ENCODE measurements at places on chromosomes 4 and X.
A peak's percentile ranks its signal among the peaks of the same experiment; 100 is the strongest.

DNA sequence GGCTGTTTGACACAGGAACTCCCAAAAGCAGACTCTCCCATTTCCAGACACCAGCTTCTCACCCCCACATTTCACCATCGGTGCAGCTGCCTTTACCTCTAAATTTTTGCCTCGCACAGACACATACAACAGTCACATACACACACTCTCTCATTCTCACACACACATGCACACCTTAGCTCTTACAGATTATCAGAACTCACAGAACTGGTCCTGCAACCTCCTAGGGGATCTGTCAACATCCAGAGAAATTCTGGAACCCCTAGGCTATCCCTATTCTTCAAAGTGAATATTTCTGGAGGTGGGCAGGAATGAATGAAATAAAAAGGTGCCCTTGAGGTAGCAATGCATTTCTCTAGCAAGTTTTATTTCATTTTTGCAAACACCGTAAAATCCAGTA is 4.1 kb downstream of the HS6ST2 start:
- DNase-seq = no peak

DNA sequence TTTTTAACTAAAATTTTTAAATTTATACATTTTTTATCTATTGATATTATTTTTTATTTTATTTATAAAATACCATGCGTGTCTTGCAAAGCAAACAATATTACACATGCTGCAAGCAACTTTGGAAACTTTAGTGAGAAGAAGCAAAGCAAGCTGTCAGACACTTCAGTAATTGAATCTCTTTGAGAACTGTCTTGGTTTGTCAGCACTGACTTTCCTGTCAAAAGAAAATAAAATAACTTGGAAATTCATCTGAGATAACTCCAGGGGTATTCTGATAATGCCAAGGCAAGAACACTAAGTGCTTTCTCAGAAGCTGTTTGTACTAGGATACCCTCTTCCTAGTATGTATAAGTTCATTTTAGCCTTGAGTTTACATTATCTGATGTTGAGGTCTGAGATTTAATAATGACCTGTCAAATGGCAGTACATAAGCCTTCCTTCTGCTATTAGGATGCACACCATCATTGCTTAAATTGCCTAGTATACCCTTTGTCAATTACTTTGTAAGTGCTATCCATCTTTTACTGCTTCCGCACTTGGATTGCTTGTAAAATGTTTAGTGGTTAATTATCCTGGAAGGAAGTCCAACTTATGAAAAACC is 624.2 kb upstream of the AGA start:
- DNase-seq = no peak

GRCh38 chr4:55080174-55080865 is 45.1 kb downstream of the KDR start:
- no peak for DNase-seq

GRCh38 chr4:17511950-17512795 is at the start of gene QDPR:
QDPR (minus strand) TSS chr4:17512090; CDS start chr4:17512054, 36 bp downstream.
- DNase-seq = peak; percentile 33

- DNase-seq = no peak
Observed at GRCh38 chrX:81208916-81209315, 7.0 kb downstream of the SH3BGRL start.

DNA sequence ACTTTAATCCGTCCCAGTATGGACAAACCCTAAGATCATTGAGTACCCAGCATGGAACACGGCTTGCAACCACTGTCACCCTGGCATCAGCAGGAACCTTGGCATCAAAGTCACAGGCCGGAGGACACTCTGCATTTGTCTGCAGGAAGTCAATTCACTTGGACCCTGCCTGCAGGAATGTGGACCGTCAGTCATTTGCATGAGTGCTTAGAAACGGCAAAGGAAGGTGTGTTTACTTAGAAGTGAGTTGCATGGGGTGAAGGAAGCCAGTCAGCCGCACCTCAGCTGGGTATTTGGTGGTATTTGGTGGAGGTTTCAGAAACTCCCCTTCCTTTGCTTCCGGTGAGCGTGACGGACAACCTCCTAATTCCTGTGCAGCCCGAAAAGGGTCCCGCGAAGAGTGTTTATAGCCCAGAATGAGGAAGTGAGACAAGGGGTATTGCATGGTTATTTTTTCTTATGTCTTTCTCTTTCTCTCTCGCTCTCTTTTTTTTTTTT is 15.5 kb downstream of the P2RY8 start:
- no peak for DNase-seq

DNA sequence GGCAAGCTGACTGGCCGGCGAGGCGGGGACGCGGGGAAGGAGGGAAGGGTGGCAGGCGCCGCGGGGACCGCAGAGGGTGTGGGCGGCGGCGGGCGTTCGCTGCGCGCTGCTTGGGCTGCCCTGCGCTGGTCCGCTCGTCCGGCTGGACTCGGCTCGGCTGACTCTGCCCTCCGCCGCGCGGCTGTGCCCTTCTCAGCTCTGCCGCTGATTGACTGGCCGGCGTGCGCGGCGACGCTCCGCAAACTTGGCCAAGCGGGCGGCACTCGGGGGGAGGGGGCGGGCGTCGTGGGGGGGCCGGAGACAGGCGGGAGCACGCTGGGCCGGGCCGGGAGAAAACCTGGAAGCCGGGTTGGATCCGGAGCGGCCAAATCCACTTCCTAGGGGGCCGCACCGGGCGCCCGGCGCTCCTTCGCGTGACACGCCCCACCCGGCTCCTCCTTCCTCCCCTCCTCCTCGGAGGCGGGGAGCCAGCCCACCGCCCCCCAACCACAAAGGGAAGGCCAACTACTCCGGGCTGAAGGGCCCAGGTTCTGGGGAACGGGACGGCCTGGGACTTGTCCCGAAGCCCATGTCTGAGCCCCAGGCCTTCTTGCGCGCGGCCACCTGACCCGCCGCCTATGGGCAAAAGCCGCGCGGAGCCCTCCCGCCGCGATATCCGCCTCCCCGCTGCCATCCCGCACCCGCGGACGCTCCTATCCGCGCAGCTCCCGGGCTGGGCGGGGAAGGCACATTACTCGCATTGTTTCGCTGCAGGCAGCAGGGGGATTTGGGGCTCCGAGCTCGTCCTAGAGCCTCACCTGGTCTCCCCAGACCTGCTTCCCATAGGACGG is at the start of gene GPC4:
Gene GPC4, minus strand, starts transcription at position 214 of the 830 bp plus-strand sequence. CDS start 524 bp downstream, outside the sequence.
- DNase-seq = no peak

DNA sequence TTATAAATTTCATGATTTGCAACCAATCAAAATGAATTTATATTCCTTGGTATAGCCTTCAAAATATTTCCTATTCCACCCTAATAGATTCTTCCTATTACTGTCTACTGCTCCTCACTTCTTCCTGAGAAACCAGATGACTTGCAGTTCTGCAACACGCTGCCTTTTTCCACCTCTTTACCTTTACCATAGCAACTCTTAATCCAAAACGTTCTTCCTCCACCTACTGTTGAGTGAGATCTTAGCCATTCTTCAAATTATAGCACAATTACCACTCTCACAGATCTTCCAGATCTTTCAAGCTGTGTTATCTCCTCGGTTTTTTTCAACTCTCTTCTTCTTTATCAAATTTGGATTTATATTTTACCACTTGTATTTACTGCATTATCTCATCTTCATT is 289.8 kb downstream of the ADGRL3 start:
- DNase-seq = no peak

DNA sequence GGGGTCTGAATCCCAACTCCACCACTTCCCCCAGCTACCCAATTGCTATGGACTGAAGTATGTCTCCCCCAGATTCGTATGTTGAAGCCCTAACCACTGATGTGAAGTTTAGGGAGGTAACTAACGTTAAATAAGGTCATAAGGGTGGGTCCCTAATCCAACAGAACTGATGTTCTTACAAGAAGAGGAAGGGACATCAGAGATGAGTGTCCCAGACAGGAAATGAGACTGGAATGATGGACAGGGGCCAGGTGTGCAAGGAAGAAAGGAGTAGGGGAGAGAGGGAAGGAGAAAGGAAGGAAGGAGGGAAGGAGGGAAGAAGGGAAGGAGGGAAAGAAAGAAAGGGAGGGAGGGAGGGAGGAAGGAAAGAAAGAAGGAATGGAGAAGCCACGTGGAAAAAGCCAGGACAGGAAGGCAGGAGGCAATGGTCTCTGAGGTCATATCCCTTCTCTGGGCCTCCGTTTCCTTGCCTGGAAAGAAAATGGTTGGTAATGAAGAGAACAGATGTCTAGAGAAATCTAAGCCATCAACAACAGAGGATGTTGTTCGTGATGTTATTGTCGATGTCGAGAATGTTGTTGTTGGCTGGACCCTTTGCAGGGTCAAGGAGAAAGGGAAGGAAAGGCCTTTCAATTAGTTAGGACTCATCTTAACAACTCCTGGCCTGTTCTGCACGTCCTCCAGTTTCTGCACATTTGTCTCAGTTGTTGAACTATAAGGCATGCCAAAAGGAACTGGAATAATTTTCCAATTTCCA is 59.0 kb upstream of the FGFBP2 start:
- no peak for DNase-seq

- DNase-seq = no peak
Observed at GRCh38 chr4:113689394-113689793, 72.1 kb downstream of the CAMK2D start.

DNA sequence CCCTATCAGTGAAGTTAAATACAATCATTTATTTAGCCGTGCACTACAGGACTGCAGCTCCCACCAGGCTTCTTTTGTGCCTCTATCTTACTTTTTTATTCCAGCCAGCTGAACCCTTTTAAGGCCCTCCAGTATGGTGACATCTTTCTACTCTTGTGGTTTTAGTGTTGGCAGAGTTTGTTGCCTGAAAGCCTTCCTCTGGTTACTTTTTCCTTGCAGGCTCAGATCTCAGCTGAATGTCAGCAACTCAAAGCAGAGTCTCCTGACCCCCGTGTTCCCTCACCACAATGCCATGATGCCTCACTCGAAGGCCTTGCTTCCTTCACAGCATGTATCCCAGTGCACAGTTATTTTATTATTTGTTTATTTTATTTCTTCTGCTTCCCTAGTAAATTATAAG is 818.9 kb upstream of the LCORL start:
- no peak for DNase-seq
